ENCODE measurements at places on chromosomes 11 and 22.

- no peak for DNase-seq
These were observed 41.5 kb downstream of the CSTPP1 start for GRCh38 chr11:46978005-46978491.

DNA sequence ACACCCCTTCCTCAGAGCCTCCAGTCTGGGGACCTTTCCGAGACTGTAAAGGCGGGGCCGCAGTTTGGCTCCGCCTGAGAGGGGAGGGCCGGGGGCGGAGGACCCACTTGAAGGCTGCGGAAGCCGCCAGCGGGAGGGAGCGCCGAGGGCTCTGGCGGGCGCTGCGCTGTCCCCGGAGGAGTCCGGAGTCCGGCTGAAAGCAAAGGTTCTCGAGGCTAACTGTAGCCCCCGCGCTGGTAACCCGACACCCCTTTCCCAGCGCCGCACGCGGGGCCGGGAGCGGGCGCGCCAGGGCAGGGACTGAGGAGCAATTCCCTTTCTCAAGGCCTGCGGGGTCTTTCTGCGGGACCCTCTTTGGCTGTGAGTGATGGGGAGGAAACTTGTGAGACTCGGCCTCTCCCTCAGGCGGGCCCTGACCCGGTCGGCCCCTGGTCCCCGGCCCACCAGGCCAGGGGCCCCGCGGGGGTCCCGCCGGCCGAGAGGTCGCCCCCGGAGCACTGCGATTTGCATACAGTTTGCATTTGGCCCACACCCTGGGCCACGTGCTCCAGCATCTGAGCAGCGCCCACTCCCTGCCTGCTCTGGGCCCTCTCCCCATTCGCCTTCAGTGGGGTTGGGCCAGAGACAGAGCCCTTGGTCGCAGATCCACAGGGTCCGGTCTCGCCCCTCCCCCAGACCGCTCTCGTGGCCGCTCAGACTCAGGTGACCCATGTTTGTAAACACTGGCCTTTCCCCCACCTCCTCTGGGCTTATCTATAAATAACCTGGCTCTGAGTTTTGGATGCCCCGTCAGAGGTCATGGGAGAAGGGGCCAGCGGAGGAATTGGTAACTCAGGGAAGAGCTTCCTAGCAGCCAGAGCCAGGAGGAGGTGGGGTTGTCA, 519 bp upstream of the ART5 start:
- DNase-seq: peak; percentile 47

GRCh38 chr11:75626889-75627529, 41.8 kb downstream of the MAP6 start:
- DNase-seq: no peak

- no peak for DNase-seq
These were observed at the start of gene DNAJB13 for GRCh38 chr11:73950869-73951710. DNAJB13 (plus strand) TSS chr11:73951026; CDS start chr11:73951070, 44 bp downstream.

GRCh38 chr11:82978422-82979099, 77.0 kb downstream of the DDIAS start:
- no peak for DNase-seq

DNA sequence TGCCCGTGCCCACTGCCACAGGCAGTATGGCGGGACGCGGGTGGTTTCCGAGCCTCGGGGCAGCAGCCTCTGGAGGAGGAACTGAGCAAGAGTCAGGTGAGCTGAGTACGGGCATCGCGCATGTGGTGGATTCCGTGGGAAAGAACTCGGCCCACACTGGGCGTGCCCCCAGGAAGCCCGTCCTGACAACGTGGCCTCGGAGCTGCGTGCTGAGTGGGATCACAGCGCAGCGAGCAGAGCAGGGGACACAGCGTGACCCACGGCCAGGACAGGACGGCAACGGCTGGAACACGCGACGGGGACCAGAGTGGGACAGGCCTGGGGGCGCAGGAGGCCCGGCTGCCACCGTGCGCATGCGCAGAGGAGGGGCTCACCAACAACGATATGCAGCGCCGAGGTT, 36.8 kb downstream of the CERK start:
- no peak for DNase-seq

GRCh38 chr11:125330462-125331325, 165.4 kb downstream of the FEZ1 start:
- DNase-seq: no peak

DNA sequence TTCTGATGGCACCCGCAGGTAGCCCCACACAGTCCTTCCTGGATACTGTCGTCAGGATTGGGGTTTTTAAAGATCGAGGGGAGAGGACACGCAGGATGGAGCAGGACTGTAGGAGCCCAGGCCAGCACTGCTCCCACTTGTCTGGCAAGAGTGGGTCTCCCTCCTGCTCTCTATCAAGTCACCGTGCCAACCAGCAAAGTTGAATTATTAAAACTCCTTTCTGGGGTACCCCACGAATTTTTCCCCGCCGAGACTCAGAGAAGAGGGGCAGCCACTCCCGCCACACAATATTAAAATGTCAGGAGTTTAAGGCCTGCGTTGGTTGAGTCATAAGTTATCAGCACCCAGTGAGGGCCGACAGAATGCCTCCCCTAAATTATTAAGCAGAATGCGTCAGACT, 10.1 kb downstream of the LMO1 start:
- no peak for DNase-seq

- no peak for DNase-seq
These were observed 44.2 kb upstream of the MICAL2 start for GRCh38 chr11:12066056-12066798.

GRCh38 chr11:124612045-124612444, 817 bp downstream of the PANX3 start:
- DNase-seq: no peak

- no peak for DNase-seq
These were observed 102.6 kb downstream of the CSNK2A3 start for GRCh38 chr11:11250470-11250869.

DNA sequence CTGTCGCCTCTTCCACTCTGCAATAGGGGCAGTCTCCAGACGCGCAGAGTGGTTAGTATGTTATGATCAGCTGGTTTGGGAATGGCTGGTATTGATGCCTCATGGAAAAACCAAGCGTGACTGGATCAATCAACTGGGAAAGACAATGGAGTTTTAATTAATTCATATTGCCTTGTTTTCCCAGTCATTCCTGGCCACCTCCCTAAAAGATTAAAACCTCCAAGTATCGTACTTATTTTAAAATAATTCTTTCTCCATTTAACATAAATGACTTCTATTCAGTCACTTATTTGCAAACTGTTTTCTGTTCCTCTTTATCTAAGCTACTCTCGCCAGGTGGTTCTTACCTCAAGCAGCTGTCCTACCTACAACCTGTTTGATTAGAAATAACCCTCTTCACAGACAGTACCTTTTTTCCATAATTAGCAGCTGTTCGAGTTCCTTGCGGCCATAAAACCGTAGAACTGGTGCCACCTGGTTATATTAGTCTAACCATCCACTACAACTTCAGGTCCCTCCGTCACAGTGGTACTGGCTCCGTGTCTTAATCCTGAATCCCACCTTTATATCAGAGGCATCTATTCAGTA, 898 bp downstream of the ZNF215 start:
- no peak for DNase-seq

DNA sequence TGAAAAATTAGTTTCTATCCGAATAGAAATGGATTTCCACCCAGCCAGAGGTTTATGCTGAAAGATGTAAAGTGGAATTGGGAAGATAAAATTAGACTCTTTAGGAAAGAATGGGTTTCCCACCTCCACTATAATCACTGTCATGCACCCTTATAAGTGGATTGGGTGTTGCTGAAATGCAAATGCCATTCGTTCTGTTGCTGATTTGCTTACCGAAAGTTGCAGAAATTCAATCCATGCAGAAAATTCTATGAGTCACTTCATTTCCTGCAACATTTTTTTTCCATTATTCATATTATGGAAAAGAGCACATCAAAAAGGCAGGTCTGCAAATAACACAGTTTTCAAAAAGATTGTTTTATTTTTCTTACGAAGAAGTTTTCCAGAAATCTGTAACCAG, 65.6 kb downstream of the LDLRAD3 start:
- no peak for DNase-seq

- DNase-seq: no peak
These were observed 15.6 kb downstream of the CABIN1 start for GRCh38 chr22:24026733-24027132.

GRCh38 chr22:50572965-50573364, 5.3 kb downstream of the CPT1B start:
- no peak for DNase-seq

- DNase-seq: no peak
These were observed 8.3 kb downstream of the FDX1 start for GRCh38 chr11:110438017-110438416.

- DNase-seq: no peak
These were observed 2.9 kb upstream of the FBLN1 start for GRCh38 chr22:45499746-45500145.

- no peak for DNase-seq
These were observed 175.7 kb upstream of the PITPNB start for GRCh38 chr22:28094771-28095170.

DNA sequence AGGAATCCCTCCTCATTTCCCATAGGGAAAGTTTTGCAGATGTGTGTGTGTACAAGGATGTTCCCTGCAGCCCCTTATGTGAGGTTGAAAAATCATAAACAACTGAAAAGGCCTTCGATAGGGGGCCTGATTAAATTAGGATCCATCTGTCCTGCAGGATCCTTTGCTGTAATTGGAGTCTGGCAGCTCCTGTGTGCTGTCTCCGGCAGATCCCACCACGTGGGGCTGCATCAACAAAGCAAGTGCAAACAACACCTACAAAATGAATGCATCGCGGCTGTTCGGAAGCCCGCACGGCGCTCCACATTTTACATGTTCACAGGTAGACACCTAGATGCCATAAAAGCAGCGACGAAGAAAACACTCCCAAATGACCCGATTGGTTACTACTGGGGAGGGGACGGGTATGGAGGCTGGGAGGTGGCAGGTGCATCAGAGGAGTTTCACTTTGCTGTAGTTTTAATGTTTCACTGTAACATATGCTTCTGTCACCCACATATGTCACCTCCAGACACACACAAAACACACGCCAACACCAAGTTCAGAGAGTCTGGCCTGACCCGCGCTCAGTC, 52.2 kb downstream of the NFAM1 start:
- DNase-seq: no peak

DNA sequence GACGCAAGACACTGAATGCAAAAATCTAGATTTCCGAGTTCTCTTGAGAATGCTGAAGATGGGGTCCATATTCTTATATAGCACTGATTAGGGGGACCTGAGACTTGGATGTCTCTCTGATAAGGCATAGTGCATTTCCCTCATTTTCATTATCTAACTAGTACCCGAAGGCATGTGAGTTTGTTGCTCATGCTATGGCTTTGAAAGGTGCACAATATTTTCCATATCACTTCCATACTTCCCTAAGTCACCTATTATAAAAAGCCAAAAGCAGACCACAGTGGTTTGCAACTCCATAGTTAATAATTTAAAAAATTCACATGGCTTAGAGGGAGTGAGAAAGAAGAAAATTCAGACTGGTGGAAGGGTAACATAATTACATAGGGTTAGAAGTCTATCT, 1.7 kb downstream of the BTBD10 start:
- DNase-seq: no peak

DNA sequence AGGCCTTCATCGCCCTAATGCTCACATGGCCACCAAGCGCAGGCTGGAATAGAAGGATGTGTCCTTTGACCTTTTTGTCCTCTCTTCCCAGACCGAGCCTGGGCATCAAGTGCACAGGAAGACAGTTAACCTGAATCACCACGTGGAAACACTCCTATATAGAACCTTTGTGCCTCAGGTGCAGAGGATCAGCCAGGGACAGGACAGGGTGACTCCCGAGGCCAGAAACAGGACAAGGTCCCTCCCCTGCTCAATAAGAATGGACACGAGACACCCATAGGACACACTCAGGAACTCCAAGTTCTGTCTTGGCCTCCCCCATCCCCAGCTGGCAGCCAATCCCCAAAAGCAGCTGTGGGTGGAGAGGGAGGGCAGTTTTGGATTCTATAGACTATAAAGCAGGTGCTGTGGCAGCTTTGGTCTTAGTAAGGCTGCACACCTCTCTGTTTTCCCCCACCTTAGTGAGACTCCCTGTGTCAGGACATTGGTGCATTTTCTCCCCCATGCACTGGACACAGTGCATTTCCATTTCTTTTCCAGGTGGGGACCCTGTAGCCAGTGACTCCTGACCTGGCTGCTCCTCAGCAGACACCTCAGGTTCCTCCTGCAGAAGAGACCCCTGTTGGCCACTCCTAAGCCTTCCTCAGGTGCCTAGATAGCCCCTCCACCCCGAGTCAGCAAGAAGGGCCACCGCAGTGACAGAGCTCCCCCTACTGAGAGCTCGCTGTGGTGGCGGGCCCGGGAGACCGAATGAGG, 43.6 kb upstream of the POU2AF1 start:
- peak; percentile 47 for DNase-seq

DNA sequence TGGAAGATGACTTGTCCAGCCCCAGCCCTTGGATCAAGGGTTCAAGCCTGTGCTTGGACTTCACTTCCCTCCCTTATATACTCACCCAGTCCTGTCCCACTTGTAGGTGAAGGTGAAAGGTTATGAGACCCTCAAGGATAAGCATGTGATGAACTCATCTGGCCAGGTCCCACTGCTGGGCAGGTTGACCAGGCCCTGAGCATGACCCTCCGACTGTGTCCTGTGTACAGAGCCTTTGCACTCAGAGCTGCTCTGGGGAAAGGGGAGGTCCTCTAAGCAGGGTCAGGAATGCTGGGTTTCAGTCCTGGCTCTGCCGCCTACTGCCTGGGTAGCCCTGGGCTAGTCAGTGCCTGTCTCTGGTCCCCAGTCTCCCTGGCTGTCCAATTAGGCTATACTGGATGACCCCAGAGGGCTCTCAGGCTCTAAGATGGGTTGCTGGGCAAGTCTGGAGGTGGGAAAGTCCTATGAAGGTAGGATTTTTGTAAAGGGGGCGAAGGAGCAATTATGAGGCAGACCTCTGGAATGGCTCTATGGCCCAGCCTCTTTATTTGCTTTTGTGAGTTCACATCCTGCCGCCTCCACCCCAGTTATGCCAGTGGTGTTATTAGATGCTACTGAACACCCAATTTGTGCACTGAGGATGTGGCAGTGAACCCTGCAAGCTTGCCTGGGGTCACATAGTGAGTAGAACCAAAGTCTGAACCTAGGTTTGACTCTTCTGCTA, 14.1 kb downstream of the DGAT2 start:
- DNase-seq: no peak

- no peak for DNase-seq
These were observed 8.4 kb downstream of the EMSY start for GRCh38 chr11:76453248-76453647.
